ENCODE measurements at places on chromosomes 6 and 20.

- DNase-seq = peak; percentile 47
Observed at GRCh38 chr20:25865715-25866656, 169.3 kb upstream of the ZNF337 start.

DNA sequence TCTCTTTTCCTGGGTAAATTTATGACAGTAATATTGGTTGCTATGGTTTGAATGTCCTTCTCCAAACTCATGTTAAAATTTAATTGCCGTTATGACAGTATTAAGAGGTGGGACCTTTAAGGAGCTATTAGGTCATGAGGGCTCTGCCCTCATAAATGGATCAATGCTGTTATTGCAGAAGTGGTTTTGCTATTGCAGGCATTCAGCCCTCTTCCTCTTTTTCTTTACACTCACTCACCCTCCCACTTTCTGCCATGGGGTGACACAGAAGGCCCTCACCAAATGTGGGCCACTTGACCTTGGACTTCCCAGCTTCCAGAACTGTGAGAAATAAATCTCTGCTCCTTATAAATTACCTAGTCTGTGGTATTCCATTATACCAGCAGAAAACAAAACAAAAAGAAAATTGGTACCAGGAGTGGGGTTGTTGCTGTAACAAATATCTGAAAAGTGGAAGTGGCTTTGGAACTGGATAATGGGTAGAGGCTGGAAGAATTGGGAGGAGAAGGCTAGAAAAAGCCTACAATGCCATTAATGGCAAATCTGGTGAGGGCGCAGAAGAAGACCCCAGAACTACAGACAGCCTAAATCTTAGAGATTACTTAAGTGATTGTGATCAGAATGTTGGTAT, 24.8 kb upstream of the IGF2R start:
- no peak for DNase-seq

DNA sequence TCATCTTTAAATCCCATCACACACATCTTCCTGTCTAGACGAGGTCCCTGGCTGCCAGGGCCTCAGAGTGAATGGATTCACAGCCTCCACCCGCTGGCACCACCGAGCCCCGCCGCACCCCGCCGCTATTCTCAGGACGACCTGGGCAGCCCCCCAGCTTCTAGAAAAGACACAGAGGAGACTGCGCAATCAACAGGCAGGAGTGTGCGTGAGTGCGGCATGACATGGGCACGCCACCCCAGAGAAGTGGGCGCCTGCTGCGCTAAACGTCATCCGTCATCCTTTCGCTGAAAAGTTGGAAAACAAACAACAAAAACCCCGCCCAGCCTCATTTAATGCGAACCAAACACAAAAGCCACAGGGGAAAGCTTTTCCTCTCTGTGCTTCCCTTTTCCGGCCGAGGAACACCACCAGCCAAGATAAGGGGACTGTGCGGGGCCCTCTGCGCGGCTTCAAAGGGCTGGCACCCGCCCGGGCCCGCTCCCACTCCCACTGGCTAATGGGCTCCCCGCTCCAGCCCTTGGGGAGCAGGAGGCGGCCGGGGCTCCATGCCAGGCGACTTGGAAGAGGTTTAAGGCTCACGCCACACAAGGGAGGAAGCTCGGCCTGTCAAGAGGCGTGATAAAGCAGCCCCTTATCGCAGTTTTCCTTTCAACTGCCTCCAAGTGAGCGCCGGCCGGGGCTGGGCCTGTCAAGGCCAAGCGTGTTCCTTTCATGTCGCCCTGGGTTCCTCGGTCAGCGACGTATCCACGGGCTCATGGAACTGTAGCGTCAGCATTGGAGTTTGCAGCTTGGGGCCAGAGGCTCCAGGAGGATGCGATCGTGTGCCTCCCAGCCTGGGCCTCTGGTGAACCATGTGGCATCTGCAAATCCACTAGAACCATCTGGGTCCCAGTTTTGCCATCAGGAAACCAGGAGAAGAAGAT, 50.1 kb downstream of the NFATC2 start:
- DNase-seq = no peak

DNA sequence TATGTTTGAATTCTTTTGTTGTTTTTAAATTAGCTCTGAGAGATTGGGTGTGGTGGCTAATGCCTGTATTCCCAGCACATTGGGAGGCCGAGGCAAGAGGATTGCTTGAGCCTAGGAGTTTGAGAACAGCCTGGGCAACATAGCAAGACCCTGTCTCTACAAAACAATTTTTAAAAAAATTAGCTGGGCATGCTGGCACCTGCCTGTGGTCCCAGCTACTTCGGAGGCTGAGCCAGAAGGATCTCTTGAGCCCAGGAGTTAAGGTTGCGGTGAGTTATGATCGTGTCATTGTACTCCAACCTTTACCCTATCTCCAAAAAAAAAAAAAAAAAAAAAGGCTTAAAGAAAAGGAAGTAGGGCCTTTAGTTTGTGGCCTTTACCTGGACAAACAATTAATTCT, 22.9 kb downstream of the DHX35 start:
- no peak for DNase-seq

DNA sequence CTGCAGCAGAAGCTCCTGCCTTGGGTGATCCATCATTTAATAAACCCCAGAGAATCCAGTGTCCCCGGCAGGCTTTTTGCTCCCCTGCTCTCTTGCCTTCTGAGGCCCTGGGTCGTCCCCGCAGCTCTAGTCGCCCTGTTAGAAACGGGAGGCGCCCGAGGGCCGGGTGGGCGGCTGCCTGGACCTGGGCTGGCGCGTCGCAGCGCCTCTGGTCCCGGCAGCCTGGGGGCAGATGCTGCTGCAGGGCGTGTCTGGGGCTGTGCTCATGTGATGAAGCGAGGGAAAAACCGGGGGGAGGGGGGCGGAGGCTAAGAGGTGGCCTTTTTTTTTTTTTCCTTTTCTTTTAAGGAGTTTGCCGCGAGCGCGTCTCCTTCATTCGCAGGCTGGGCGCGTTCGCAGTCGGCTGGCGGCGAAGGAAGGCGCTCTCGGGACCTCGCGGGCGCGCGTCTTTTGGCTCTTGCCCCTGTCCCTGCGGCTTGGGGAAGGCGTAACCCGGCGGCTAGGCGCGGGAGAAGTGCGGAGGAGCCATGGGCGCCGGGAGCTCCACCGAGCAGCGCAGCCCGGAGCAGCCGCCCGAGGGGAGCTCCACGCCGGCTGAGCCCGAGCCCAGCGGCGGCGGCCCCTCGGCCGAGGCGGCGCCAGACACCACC, 394 bp downstream of the AKAP12 start:
- no peak for DNase-seq

- DNase-seq = no peak
Observed at GRCh38 chr6:97958134-97958533, 675.1 kb upstream of the MMS22L start.

DNA sequence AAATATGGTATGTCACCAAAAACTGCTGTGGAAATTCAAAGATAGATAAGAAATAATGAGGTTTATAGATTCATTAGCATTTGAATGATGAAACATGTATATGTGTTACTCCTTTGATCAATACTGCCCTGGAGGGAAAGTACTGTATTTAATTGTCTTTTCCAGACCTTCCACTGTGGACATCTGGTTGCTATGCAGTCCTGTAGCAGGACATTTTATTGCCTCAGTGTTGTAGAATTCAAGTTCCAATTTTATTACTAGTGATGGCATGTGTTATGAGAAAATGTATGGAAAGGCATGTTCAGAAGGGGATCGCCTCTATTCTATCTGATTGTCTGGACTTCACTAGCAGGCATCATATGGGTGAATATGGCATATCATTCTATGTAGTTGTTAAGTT, 391.0 kb downstream of the TFAP2B start:
- DNase-seq = no peak

- DNase-seq = peak; percentile 92
Observed at GRCh38 chr6:7389451-7390225, at the start of the genes CAGE1 and RIOK1. Gene CAGE1 (minus strand): TSS chr6:7389742. CDS start chr6:7387173, 2,569 bp downstream. Gene RIOK1 (plus strand): TSS chr6:7389808. CDS start chr6:7390003, 195 bp downstream.

GRCh38 chr6:34378470-34378869, 14.0 kb downstream of the NUDT3 start:
- no peak for DNase-seq

- DNase-seq = no peak
Observed at GRCh38 chr6:16437984-16438383, 199.6 kb downstream of the GMPR start.

- no peak for DNase-seq
Observed at GRCh38 chr6:133504158-133504557, 263.0 kb downstream of the EYA4 start.

DNA sequence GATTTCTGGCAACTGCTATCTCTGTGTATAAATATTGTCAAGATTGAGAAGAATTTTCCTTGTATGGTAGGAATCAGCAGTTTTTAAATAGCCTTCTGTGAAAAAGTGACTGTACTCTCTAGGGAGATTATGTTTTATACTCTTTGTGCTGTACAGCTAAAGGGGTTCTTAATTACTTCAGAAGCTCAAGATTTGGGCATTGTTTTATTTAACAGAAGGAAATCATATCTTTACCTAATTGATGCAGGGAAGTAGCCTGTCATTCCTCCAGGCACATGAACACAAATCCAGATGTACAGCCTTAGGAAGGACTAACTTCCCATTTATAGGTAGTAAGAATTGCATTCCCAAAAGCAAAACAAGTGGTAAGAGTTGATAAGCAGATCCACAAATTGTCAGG, 1.3 kb downstream of the CALHM5 start:
- DNase-seq = no peak

DNA sequence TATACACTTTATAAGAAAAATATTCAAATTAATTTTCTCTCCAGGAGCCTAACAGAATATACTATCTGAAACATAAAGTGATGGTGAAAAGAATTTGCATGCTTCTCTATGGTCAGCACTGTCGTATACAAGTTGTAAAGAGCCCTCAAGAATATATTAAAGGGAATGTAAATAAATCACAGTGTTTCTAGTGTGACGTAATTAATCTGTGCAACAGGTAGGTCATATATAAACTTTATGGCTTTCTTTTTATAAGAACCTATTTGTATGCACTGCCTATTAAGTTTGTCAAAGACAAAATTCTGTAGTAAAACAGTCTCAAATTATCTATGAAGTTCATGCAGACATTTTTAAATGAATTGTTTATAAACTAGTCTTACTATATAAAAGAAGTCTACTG, 347.9 kb upstream of the EYS start:
- no peak for DNase-seq

- no peak for DNase-seq
Observed at GRCh38 chr6:111959766-111960165, 86.5 kb upstream of the FYN start.

- DNase-seq = no peak
Observed at GRCh38 chr6:56482525-56482924, 160.2 kb downstream of the DST start.

DNA sequence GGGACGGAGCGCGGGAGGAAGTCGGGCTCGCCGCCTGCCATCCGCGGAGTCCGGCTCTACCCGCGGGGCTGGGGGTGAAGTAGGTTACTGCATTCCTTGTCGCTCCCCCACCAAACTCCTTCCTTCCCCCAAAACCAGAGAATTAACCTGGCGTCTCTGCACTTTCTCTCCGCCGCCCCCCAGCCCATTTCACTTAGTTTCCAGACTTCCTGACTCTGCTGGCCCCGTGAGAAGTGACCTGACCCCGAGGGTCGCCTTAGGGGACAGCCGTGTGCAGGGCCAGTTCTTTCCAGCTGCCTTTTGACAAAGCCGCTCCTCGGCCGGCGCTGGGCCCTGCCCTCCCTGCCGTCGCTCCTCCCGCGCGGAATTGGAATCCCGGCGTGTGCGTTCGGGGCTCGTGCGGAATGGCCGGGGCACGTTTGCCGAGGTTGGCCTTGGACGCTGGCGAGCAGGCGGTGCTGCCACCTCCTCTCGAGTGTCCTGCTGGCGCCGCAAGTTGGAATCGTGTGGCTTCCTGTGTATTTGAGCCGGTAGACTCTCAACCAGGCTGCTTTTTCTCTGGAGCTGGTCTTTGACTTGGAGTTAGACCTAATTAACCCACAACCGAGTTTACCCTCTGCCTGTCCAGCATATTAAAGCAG, 650 bp downstream of the DCBLD1 start:
- DNase-seq = no peak

- peak; percentile 71 for DNase-seq
Observed at GRCh38 chr20:45890985-45891983, at the start of the genes CTSA and NEURL2. Gene CTSA (plus strand): TSS chr20:45891335. CDS start chr20:45891569, 234 bp downstream. Gene NEURL2 (minus strand): TSS chr20:45891208. CDS start chr20:45890991, 217 bp downstream.

DNA sequence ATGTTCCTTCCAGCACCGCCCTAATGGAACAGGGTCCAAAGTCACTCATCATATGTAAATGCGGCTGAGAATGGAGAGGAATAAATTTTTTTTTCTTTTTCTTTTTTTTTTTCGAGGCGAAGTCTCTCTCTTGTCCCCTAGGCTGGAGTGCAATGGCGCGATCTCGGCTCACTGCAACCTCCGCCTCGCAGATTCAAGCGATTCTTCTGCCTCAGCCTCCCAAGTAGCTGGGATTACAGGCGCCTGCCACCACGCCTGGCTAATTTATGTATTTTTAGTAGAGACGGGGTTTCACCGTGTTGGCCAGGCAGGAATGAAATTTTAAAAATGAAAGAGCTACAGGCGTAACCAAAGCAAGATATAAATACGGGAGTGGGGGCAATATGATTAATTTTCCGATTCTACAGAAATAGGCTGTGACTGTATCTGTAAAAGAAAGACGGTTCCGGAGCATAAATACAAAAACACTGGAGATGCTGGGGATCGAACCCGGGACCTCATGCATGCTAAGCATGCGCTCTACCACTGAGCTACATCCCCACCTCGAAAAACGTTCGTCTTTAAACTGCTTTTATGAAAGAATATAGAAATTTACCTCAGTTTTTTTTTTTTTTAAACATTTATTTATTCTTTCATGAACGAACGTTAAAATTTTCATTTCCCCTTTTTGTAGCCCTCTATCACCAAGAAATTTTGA, 132.2 kb downstream of the GPX5 start:
- DNase-seq = no peak

- no peak for DNase-seq
Observed at GRCh38 chr20:58590679-58591473, 60.2 kb upstream of the STX16 start.

DNA sequence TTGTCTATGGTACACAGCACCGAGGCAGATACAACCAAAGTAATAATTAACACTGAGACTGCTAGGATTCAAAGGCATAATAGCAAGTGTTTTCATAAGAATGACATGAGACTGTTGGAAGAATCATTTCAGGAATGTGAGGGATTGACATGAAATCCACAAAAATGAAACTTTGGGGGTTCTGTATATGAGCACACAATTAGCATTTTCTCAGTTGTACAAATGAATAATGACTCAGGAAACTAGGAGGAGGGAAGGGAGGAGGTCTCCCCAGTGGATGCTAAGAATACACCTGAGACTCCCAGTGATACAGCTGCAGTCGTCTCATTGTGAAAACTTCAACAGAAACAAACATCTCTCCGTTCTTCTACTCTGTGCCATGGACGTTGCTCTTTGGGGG, 428.4 kb upstream of the PLCB4 start:
- no peak for DNase-seq

DNA sequence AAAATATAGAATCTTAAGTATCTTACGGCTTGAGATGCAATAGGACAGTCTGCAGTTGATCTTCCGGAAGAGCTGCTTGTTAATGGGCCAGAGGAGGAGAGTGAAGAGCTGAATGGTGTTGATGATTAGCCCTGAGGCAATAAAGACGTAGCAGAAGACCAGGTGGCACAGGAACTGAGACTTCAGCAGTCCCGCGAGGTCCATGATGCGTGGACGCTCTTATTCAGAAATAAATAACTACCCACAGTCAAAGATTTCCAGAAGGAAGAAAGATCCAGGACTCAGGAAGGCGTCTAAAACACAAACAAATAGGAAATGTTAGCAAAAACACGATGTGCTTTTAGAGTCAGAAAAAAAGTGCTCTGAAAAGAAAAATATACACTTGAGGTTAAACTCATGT, 41.9 kb downstream of the AGPAT4 start:
- no peak for DNase-seq
